RPMI8226 (cell line): ENCODE measurements at places on chromosomes 1 and 21.
A peak's percentile ranks its signal among the peaks of the same experiment; 100 is the strongest.

DNA sequence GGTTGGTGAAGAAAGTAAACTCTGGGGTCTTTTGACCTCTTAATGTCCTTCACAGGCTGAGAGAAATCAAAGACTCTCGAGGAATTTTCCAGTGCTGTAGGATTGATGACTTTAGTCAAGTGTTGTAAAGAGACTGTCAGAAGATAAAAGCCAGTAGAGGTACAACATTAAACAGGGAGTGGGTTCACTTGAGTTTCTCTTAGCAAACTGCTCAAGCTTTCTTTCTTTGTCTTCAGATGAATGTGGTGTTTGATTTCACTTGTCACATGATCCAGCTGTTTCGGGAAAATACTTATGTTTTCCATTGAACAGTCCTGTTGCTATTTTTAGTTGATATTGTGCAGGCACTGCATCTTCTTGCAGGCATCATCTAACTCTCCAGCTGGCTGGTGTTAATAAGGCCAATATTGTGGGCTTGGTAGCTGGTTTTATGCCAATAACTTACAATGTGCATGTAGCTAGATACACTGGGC, 45.6 kb downstream of the XCL2 start:
- peak; percentile 9 for DNase-seq

GRCh38 chr1:231207437-231207836, 33.6 kb upstream of the GNPAT start:
- peak; percentile 43 for DNase-seq

DNA sequence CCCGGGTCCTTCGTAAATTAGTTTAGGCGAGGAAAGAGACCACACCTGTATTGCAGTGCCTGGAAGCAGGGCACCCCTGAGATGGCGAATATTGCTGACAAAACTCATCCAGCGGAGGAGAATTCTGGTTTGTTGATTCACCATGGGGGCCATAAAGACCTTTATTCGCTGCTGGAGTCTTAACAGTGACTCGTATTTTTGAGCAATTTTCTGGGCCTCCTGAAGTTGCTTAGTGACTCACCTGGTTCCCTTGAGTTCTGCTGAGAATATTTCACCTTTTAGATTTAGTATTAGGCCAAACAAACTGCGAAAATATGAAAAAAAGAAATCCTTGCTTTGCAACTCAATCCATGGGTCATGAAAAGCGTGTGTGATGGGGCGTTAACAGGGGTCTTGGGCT, 20.6 kb upstream of the H6PD start:
- DNase-seq: no peak

DNA sequence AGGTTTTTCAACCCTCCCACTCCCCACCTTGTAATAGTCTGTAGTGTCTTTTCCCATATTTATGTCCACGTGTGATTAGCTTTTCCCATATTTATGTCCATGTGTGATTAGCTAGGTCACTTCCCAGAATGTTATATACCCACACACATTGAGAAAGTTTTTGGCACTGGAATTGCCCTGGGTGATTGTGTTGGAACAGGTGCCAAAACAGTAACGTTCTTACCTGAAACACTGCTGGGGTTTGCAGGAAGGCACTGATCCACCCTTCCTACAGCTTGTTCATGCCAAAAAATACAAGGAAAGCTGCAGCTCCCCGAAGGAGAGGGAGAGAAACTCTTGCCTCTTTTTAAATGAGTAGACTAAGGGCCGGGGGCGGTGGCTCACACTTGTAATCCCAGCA, 68.0 kb upstream of the CXADR start:
- DNase-seq: no peak

DNA sequence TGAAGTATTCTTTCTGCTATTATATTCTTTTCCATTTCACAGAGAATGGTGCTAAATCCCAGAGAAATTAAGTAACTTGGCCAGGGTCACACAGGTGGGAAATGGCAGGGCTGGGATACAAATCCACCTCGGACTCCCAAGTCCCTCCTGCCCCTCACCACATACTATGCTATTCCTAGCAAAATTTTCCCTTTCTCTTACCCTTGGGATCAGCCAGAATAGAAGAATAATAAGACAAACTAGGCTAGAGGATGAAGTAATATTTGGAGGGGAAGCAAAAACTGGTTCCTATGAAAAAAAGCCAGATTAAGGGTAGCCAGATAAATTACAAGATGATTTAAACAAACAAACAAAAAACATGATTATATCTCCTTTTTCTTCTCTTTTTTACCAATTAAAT, 62.5 kb downstream of the TGFB2 start:
- DNase-seq: no peak

- DNase-seq: no peak
These were observed 1.2 kb upstream of the ZNF683 start for GRCh38 chr1:26373789-26374188.

DNA sequence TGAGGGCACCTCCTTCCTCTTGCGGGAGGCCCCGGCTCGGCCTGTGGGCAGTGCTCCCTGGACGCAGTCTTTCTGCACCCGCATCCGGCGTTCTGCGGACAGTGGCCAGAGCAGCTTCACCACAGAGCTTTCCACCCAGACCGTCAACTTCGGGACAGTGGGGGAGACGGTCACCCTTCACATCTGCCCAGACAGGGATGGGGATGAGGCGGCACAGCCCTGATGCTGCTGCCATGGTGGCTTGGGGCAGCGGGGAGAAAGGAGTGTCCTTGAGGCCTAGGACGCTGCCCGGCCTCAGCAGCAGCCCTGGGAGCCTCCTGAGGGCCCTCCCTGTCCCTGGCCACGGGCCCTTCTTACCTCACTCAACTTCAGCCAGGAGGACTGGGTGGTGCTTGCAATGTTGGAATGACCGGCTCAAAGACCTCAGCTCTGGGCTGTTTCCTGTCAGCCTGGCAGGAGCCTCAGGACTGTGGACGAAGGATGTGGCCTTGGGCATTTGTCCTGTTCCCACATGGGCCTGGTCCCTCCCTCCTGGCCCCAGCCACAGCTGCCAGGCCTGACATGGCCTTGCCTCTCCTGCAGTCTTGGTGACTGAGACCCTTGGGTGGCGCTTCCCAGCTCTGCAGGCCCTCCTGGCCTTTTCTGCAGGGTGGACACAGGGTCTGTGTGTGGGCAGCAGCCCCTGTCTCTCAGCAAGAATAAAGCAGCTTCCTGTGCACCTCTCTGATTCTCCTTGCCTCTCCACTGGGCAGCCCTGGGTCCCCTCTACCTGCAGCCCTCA, 45.9 kb downstream of the TRIM11 start:
- DNase-seq: no peak

DNA sequence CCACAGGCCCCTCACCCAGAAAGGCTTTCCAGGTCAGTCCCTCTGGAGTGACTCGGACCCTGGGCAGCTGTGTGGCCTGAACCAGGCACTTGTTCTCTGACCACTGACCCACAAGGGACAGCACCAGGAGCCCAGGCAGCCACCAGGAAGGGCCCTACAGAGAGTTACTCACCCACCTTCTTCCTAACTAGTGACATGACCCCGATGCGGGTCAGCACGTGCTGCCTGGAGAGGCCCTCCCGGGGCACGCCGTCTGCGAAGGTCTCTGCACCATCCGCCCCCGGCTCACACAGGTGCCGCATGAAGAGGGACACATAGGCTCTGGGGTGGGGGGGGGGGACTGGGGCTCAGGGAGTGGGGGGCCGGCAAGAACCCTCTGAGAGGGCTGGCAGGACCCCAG, 55.8 kb downstream of the CHD5 start:
- no peak for DNase-seq

DNA sequence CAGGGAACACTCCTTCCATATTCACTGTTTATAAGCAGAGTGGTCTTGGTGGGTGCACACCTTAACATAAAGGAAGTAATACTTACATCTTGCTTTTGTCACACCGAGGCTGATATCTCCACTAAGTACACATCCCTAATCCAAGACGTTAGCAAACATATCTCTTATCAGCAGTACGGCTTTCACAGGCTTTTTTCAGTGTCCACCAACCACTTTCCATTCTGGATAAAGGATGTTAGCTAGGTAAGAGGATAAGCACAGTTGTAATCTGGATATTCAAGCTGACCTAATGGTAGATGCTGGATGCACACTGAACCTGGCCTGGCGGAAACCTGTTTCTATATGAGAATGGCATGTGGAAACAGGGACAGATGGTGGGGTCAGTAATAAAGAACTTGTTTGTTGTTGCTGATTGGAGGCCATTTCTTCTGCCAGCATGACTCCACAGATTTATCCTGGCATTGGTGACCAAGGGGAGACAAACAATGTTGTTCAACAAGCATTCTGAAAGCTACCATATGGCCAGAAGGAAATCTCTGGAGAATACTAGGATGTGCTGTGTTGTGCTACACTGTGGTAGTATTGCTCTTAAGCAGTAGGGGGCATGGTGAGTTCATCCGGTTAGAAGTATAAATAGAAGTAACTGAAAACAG, 416.4 kb downstream of the PTBP2 start:
- no peak for DNase-seq

DNA sequence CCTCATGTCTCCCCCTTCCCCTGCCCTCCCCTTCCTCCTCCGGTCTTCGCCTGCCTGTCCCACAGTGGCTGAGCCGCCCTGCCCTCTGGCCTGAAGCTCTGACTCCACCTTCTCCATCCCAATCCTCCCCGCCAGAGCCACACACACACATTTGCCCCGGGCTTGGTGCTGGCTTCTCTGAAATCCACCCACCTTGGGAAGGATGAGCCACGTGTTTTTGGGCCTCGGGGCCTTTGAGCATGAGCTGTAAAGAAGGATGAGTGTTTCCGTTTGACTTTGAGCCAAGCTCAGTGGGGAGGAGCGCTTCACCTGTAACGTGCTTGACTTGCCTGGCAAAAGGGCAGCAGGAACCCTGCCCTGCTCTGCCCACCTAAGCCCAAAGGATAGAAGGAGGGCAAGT, 295.1 kb downstream of the SIPA1L2 start:
- peak; percentile 62 for DNase-seq

- DNase-seq: no peak
These were observed 94.1 kb downstream of the GALNT2 start for GRCh38 chr1:230160957-230161771.

DNA sequence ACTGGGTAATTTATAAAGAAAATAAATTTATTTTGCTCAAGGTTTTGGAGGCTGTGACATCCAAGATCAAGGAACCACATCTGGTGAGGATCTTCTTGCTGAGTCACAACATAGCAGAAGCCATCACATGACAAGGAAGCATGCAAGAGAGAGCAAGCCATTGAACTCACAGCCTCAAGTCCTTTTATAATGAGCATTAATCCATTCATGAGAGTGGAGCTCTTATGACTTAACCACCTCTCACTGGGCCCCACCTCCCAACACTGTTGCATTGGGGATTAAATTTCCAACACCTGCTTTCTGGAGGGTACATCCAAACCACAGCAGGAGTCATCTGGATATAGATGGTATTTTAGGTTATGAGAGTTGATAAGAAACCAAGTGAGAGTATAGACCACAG, 20.6 kb upstream of the EGLN1 start:
- no peak for DNase-seq

DNA sequence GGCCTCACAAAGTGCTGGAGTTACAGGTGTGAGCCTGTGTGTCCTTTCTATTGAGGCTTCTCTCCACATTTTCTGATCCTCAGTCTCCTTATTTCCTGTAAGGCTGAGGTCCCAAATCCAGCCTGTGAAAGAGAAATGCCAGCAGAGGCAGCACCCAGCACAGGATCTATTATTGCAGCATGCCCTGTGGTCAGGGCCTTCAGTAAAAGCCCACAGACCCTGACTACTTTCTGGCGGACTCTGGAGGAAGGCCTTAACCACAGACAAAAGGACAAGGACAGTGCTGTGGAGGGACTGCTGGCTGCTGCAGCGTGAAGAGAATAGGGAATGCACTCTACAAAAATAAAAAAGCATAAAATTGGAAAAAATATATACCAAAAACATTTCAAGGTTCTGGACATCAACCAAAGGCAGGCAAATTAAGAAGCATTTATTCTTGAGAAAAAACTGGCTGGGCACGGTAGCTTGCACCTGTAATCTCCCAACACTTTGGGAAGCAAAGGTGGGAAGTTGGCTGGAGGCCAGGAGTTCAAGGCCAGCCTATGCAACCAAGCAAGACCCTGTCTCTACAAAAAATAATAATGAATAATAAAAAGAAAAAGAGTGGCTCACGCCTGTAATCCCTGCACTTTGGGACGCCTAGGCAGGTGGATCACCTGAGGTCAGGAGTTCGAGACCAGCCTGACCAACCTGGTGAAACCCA, 9.4 kb upstream of the PGD start:
- DNase-seq: no peak

DNA sequence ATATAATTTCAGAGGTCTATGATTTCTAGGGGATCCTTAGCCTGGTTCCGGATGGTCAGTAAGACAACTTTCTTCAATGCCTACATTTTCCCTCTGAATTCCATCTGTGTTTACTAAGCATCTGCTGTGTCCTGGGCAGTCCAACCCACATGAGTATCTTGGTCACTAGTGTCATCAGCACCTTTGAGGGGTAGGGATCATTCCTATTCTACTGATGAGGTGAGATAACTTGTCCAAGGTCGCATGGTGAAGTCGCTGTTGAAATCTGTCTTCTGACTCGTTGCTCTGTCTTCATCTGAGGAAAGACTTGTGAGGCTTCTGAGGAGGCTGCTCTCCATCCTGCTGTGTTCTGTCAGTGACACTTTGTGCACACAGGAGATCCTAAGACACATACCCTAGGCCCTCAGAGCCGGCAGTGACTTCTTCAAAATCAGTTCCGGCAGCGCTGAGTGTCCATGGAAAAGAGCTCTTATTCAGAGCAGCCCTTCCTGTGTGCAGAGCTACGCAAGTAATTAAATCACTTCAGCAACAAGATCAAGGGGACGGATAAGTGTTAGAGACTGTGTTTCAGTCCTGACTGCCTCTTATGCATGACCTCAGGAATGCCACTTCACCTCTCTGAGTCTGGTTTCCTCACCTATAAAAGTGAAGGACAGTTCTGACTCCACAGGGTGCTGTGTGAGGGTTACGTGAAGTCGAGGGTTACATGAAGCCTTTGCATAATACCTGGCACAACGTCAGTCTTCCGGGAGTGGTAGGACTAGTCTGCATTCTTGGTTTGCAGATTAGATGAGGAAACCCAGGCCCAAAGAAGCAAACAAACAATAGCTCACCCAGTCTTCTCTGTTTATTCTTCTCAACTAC, 28.4 kb downstream of the AK2 start:
- DNase-seq: no peak

DNA sequence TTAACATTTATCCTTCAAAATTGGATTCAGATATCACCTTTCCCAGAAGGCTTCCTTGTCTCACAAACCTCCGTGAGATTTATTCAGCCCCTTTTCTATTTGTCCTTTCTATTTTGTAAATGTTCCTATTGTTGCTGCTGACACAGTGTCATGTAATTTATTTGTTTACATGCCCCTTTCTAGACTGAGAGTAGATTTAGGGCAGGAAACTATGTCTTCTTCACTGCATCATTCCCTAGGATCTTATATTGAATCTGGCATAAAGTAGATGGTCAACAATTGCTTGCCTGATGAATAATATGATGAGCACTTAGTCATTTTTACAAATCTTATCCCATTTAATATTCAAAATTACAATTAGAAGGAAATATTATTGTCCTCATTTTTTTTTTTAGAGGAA, 8.1 kb upstream of the CNN3 start:
- DNase-seq: no peak

DNA sequence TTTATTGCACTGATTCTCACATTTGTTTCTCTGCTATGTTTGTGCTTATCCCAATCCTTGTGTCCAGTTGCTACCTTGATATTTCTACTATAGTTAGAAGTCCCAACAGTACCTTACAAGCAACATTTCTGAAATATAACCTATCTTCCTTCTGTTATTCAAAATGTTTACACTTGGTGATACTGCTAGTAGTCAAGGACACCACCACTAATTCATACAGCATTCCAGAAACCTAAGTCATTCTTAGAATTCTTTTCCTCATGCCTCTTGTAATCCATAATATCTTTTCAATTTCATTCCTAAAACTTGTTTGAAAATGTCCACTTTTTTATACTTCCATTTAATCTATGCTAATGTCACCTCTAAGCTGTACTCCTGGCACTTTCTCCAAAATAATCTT, 2132.1 kb downstream of the NCAM2 start:
- DNase-seq: no peak
